ENCODE measurements at places on chromosomes 7 and 10.

- DNase-seq: no peak
Measured at GRCh38 chr7:134212576-134213546, 85.7 kb downstream of the LRGUK start.

DNA sequence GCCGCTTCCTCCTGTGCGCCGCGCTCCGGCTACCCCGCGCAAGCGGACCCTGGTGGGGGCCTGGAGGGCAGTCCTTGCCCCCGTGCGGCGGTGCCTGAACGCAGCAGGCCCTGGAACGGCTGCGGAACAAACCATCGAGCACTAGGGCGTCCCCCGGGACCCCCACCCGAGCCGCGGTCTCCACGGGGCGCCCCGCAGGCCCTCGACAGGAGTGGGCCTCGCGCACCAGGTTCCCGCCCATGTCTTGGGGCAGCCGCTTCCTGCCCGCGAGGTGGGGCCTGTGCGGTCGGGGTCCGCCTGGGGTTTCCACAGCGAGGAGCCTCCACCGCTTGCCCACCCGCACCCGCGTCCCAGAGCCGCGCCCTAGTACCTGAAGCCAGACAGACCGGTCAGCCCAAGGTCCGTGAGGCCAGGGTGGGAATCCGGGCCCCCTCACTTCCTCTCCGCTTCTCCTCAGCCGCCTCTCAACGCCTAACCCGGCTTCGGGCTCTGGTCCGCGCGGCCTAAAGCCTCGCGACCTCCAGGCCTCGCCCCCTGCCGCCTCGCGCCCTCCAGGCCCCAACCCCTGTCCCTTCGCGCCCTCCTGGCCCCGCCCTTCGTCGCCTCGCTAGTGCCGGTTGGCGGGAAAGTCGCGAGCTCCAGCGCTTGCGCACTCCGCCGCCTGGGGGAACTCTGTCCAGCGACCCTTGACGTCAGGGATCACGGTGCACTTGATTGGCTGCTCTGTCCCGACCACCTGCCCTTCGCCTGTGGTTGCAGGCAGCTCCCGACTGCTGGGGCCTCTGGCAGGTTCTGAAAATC is 7.0 kb upstream of the GBX1 start:
- no peak for DNase-seq

DNA sequence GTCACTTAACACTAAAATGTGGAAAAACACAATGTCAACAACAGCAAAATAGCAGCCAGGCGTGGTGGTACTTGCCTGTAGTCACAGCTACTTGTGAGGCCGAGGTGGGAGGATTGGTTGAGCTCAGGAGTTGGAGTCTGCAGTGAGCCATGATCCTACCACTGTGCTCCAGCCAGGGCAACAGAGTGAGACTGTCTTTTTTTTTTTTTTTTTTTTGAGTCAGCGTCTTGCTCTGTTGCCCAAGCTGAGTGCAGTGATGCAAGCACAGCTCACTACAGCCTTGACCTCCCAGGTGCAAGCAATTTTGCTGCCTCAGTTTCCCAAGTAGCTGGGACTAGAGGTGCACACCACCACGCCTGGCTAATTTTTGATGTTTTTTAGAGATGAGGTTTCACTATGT is 6.1 kb downstream of the KCTD7 start:
- no peak for DNase-seq

DNA sequence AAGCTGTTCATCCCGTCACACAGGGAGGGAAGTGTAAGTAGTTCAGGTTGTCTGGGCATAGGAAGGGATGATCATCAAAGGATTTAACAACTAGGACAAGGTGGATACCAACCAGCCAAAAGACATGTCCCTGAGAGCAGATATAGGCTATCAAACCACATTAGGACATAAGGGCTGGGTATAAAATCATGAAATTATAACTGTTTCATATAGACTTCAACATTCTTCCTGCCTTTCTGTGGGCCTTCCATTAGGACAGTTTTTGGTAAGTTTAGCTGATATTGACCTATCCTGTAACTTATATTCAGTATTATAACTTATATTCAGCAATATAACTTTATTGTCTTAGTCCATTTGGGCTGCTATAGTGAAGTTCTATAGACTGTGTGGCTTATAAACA is 190.9 kb downstream of the PAXIP1 start:
- no peak for DNase-seq

GRCh38 chr10:52121688-52122087 is 192.4 kb upstream of the DKK1 start:
- no peak for DNase-seq

GRCh38 chr10:6275022-6275997 is 72.6 kb downstream of the PFKFB3 start:
- DNase-seq: peak; percentile 96

DNA sequence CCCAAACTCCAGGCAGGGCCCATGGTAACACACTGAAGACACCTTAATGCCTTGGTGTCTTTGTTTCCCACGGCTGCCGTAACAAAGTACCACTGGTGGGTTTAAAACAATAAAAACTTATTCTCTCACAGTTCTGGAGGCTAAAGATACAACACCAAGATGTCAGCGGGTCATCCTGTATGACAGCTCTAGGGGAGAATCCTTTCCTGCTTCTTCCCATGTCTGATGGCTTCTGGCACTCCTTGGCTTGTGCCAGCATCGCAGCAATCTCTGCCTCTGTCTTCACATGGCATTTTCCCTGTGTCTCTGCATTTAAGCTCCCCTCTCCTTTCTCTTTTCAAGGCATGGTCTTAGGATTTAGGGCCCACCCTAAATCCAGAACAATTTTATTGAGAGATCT is 33.1 kb downstream of the PRSS2 start:
- DNase-seq: no peak

GRCh38 chr10:46301721-46302479 is 15.1 kb downstream of the ANTXRL start:
- DNase-seq: no peak

DNA sequence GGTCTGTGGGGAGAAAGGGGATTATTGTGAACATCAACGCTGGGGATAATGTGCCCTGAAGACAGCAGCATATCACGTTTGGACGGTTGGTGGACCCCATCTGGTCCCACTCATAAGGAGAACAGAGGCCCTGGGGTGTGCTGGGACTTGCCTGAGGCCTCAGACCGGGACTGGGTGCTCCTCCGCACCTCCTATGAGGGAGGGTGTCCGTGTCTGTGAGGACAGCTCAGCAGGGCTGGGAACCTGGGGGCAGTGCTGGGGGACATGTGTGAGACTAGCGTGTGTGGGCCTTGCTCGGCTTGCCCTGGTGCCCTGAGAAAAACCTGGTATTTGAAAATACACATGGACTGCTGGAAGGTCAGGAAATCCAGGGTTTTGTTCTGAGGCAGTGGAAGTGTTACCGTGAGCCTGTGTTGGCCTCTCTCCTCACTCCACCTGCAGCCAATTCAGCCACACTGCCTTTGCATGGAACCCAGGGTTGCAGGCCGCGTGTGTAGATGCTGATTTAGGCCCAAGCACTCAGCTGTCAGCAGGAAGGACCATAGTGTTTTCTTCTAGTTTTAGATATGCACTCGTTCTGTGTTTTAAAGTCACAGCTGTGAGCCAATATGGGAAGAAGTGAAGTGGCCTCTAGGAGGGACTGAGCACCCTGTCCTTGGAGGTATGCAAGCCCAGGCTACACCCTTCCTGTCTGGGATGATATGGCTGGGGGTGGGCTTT is 13.4 kb upstream of the SH2D4B start:
- DNase-seq: no peak

DNA sequence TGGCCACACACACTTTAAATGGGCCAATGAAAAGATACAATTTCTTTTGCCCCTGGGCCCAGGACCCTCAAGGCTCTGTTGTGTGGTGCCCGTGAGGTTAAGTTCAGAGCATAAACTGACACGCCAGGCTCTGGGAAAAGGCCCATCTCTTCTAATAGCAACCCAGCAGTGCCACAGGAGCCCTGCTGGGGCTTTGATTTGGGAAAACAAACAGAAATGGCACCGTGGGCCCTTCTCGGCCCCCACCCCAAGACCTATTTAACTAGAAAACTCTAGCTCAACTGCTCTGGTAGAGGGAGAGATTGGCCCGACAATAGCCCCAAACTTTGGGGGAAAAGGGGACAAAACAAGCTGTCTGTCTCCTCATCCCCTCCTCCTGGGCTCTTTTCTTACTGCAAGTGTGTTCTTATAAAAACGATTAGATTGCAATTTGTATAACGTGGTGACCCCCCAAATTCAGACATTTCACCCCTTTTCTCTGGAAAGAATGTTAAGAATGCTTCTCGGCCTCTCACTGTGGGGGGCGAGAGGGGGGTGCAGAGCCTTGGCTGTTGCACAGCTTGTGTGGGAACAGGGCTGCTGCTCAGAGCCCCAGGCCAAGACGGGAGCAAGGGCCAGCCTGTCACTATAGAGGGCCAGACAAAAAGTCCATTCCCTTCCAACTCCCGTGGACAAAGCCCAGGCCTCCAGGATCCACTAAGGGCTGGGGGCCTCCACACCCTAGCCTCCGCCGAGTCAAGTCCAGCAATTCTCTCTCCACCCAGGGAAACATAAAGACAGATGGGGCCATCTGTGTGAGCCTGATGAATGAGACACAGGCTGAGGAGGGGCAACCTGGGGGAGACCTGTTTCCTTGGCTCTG is 26.8 kb downstream of the DPCD start:
- no peak for DNase-seq

DNA sequence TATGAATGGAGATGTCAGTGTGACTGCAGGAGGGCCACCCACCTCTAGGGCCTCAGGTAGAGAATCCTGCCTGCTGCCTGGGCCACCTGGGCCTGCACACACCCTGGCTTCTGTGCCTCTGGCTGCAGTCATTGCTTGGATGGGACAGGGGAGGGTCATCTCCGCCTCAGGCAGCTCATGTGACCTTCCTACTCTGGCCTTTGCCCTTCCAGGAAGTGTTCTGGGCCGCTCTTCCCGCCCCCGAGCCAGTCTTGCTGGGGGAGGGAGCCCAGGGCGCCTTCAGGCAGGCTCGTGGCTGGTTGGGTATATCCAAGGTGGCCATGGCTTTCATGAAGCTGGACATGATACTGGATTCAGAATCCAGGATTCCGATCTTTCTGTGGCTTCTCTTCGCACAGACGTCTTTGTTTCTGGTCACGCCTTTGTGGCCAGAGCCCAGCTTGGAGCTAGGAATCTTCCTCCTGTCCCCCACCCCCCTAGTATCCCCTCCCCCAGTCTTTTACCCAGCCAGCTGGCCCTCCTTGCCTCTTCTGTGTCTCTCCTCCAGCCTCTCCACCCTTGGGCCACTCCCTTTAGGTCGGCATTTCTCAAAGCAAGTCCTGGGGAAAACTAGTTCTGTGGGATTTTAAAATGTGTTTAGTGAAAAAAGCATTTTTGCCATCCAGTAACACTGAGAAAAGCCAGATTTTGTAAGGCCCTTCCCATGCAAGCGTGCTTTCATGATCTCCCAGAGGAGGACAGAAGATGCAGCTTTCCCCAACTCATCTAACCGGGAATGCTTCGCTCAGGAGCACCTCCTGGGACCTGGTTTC is 119.6 kb downstream of the ZMIZ1 start:
- no peak for DNase-seq

GRCh38 chr7:41652267-41652666 is 50.6 kb downstream of the INHBA start:
- DNase-seq: no peak

DNA sequence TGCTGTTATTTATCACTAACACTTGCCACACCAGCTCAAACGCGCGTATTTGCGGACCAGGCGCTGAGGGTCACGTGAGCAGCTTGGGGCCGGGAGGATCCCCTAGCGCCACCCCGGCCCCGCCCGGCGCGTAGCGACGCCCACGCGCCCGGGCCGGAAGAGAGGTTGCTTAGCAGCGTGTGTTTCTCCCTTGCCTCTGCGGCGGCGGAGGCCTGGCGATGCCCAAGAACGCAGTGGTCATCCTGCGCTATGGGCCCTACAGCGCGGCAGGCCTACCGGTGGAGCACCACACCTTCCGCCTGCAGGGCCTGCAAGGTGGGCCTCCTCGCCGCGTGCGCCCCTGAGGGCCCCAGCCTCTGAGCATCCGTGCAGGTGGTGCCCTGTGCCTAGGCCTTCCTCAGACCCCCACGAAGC is at the start of gene C10orf53:
C10orf53 (plus strand) TSS at position 172 of the 414 bp plus-strand sequence; CDS start at position 219, 47 bp downstream.
- DNase-seq: no peak

- DNase-seq: peak; percentile 33
Measured at GRCh38 chr7:72493850-72494661, 81.9 kb upstream of the CALN1 start.

GRCh38 chr10:42973411-42973810 is 103.5 kb upstream of the RET start:
- DNase-seq: no peak

DNA sequence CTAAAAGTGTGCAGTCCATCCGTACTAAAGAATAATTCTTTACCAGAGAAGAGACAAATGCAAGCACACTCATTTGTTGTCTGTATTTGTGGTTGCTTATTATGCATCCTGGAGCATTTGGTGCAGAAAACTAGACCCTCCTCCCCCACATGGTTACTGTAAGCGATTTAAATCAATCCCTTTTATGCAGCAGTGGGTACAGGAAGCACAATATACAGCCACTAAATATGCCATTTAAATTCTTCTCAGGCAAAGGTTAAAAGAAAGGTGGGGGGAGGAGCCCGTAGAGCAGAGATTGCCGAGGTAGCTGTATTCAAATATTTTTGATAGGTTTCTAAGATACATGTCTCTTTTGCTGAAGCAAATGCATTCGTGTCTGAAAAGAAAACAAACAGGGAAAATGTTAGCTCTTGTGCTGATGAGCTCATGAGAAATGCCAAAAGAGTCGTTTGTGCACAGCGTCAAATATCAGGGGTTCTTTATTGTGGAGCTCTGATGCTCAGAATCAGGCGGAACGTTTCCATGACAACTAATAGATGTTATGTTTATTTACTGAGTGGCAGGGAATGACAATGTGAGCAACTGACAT is 131.3 kb upstream of the NPVF start:
- DNase-seq: no peak

DNA sequence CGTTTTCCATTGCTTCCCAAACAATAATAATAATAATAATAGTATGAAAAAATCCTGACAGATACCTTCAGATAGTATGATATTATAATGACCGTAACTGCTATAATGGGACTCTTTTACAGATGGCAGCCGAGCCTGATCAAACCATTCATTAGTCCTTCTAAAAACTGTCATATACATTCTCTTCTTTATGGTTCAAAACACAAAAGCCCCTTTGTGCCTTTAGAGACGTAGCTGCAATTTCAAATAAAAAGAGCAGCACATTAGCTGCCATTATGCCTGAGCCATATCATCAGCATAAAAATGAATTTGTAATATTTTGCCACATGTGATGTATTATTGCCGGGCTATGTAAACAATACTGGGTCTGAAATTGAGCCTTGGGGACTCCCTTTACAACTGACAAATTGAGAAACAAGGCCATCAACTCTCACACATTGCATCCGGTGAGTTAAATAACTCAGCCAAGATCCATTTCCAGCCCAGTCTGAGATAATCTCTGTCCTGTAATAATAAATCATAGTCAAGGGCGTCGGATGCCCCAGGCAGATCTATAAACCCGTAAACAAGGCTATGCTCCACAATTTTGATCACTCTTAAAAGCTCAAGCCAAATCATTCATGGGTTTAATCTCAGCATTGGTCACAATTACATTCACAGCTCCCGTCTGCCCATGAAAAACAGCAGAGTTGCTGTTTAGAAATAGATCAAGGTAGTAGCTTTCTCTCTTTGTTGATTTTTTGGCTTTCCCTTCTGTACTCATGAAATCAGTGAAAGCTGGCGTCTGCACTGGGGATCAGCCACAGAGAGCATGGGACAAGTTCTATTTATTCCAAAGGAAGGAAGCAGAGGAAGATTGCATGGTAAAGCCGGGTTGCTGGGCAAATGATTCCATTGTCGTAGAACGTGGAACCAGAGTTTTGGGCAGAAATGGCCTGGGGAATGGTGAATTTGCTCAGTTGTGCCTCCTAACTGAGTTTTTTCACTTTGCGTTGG is 150.1 kb upstream of the BMPER start:
- no peak for DNase-seq

All from CD4-positive, alpha-beta T cell treated with Interleukin-4 for 4 hours (primary cell).